Panc1 (cell line): ENCODE measurements at places on chromosomes 3 and 15. TPM values are rescaled to one million over a fixed set of nuclear protein-coding genes. Genes with fewer than 3 reads are reported as not detected.

GRCh38 chr3:31936420-31937060 lies 44.5 kb downstream of the OSBPL10 start:
- DNase-seq: no peak

Gene BLM
- 23.9 TPM for total RNA-seq

DNA sequence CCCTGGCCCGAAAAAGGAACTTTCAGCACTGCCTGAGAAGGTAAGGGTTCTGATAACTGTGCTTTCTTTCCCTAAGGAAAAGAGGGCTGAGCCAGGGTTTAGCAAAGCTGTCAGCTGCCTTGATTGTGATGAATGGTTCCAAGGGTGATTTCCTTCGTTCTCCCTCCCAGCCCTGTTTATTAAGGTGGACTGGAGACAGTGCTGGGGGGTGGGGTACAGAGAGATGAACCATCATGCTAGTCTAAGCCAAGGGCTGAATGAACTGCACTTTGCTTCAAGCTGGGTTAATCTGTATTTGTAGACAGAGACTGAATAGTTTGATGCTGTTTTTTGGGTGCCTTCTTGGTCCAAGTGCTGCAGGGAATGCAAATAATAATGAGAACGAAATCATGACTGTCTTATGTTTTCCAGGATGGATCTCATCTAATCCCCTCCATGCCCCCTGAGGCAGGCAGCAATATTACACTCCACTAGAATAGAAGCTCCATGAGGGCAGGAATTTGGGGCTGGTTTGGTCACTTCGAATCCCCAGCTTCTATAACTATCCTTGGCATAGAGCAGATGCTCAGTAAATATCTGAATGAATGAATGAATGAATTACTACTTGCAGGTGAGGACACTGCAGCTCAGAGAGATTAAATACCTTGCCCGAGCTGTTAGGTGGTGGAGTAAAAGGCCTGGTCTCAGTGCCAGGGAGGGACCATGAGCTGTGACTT lies 10.9 kb downstream of the PXYLP1 start:
- no peak for DNase-seq

DNA sequence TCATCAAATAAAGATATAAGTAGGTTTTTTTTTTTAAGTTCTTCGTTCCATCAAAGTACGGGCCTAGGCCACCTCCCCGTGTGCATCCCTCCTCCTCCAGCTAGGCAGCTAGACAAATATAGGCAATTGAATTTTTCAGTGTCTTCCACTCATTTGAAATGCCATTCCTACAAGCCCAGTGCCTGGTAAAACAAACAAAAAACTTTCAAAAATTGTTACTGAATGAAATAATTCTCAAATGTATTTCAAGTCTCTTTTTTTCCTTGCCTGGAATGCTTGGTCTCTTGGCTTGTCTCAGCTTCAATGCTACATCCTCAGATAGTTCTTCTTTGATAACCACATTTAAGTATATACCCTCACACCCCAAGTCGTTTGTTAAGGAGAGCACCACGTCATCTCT lies 3.8 kb downstream of the EIF2AK4 start:
- DNase-seq: no peak

GRCh38 chr3:74592359-74592758 lies 22.1 kb downstream of the CNTN3 start:
- DNase-seq: no peak

Gene ANKUB1
- not detected for total RNA-seq

- no peak for DNase-seq
These were observed 26.3 kb upstream of the TFRC start for GRCh38 chr3:196108075-196108743.

Gene RAD51
- total RNA-seq: 30.3 TPM

Gene CCK
- not detected for total RNA-seq

Gene ZBBX
- not detected for total RNA-seq

DNA sequence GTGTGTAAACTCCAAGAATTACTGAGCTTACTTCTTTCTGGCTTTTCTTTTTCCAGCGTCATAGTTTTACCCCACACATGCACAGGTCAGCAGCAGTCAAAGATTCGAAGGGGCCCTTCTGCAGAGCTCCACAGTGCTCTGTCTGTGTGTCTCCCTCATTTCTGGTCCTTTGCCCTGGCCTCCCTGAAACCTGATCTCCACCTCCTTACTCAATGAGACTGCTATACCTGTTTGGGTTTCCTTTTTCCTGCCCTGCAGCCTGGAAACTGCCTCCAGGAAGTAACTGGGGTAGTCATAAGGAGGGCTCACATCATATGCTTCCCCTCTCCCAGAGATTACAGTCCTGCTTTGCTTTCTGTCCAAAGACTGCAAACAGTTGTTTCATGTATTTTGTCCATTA lies 82.8 kb upstream of the TNIK start:
- no peak for DNase-seq

GRCh38 chr3:125115640-125116039 lies 59.8 kb upstream of the HEG1 start:
- no peak for DNase-seq

Gene GRIP2
- 6.5 TPM for total RNA-seq

DNA sequence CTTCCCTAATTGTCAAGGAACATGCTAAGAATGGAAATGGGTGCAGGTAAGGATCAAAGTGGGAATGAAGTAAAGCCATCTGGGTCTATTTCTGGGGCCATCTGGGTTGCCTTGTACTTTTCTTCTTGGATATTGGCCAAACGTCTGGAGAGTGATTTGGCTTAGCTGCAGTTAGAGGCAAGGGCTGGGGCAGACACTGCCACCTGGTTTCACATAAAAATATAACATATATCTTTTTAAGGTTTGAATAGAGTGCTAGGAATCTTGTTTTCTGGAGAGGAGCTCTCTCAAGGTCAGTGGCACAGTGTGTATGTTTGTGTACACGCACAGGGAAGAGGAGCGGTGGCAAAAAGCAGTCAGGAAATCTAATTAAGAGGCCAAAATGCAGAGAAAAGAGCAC lies 24.7 kb upstream of the EOMES start:
- no peak for DNase-seq

GRCh38 chr3:115040673-115041286 lies 106.3 kb downstream of the ZBTB20 start:
- peak; percentile 15 for DNase-seq

Gene PLOD2
- 158 TPM for total RNA-seq

Gene MIX23
- total RNA-seq: 61.7 TPM

DNA sequence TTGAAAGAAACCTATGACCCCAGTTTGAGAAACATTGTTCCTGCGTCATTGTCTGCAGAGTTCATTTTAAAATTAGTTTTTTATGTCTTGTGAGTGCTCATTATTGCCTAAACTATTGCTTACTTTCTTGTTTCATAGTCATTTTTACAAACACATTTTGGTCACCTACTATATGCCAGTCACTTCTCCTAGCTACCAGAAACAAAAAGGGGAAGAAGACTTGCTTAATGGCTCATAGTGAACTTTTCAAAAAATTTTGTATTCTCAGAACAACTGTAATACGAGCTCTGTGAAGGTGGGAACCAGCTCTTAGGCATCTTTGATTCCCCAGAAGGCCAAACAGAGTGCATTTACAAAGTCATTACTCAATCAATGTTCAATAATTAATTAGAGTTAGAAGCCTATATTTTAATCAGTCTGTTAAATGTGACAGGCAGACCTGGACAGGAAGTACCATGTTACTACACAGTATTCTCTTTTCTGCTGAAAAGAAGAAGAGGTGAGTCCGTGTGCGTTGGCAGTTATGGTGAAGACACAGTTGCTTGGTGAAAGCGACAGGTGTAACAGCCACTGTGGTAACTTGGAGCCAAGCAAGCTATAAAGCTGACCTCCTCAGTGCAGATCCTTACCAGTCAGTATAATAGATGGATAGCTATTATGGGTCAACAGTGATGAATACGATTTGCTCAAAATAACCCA lies 46.6 kb downstream of the DPPA2 start:
- no peak for DNase-seq

DNA sequence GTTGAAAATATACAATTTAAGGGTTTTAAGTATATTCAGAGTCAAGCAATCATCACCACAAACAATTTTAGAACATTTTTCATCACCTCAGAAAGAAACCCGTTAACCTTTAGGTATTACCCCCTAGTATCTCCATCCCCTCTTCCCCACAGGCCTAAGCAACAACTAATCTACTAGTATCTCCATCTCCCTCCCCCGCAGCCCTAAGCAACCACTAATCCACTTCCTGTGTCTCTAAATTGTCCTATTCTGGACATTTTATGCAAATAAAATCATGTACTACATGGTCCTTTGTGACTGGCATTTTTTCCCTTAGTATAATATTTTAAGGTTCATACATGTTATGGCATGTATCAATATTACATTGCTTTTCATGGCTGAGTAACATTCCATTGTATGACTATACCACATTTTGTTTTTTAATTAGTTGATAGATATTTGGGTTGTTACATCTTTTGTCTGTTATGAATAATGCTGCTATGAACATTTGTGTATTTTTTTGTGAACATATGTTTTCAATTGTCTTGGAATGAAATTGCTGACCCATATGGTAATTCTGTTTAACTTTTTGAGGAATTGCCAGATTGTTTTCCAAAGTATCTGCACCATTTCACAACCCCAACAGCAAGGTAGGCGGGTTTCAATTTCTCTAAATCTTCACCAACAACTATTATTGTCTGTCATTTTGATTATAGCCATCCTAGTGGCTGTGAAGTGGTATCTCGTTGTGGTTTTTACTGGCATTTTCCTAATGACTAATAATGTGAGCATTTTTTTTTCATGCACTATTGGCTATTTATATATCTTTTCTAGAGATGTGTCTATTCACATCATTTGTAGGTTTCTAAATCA lies 215.6 kb upstream of the CD96 start:
- no peak for DNase-seq

DNA sequence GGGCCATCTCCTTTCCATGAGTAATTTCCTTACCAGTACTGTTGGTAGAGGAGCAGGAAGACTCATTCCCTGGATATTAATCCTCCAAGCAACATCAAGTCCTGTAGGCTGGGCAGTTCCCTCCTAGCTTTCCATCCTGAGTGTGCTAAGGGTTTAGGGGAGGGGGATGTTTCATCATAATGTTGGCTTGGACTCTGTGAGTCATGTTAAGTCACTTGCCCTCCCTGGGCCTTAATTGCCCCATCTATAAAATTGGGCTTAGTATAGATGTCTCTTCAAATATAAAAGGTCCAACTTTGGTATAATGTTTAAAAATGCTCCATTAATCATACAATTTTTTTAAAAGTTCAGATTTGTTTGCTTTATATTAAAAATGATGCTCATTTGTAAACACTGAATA lies 52.7 kb downstream of the TLE3 start:
- DNase-seq: no peak

Gene HCN4
- total RNA-seq: 0.15 TPM

Gene RTP3
- not detected for total RNA-seq

GRCh38 chr3:60979461-60980341 lies 271.6 kb downstream of the FHIT start:
- DNase-seq: no peak

DNA sequence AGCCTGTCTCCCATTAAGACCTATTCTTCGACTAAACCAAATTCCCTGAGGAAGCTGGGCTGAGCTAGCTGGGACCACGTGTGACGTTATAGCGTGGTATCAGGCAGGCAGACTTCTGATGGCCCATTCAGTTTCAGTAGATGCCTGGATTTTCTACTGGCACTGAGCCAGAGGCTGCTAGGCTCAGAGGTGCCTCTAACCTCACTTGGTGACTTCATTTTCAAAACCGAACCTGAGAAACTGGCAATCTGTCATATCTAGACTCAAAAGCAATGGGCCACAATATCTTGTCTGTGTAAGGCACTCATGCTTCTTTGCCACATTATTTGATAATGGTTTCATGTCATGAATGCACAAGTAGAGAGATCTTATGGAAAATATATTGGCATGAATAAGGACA lies 352.1 kb upstream of the AZI2 start:
- no peak for DNase-seq

Gene BUB1B
- 67.8 TPM for total RNA-seq

DNA sequence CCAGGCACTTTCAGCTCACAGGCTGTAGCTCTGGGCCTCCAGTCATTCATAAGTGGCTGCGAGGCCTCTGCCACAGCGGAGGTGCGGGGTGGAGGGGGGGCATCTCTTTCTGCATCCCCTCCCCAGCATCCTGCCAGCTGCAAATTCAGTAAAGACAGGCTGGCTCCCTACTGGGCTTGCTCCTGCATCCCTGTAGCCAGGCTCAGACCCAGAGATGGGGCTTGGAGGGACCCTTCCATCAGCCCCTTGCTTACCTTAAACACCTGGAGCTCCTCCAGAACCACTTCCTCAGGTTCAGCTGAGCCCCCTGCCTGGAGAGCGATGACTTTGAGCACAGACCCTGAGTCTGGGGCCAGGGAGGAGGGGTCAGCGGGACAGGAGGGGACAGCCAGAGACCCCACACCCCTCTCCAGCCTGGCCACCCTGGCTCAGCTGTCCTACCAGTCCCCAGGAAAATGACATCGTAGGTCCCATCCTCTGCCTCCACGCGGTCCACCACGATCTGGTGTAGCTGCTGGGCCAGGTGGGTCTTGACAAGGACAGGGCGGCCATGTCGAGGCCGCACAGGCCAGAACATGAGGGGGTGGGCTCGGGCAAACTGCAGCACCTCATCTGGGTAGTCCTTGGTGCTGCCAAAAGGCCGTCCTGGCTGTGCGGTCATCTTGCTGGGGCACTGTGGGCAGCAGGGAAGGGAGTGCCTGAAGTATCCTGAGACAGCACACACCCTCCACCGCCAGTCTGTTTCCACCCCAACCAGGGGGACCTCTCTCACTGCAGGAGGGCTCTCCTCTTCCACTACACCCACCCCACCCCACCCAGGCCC lies 5.3 kb downstream of the SEMA3G start:
- DNase-seq: no peak

Gene VGLL4
- 66.0 TPM for total RNA-seq

DNA sequence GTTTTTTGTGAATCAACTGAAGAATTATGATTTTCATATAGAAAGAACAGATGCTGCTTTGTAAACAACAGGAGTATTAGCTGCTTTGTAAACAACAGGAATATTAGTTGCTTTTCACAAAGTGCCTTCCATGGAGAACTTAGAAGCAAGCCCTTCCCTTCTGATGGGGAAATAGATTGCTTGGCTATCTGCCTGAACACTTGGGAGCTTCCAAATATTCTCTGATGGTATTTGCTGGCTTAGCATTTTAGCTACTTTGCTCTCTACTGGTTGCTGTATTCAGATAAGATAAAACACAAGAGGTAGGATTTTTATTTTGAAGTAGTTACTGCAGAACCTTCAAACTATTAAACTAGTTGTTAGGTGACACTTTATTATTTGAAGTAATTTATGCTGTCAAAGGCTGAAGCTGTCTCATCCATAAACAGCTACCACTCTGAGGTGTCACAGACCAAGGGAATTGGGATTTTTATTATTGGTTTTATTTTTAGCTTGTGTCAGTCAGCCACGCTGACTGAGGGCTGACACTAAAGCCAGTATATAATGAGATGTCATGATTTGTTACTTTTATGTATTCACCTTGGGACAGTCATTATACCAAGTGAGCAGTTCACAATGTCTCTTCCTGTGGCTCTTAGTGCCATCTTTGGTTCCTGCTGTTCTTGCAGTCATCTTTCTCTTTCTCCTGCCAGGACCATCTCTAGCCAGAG lies 50.0 kb downstream of the ZIC1 start:
- no peak for DNase-seq

GRCh38 chr3:112086875-112087524 lies 811 bp downstream of the C3orf52 start:
- no peak for DNase-seq
